ENCODE measurements at places on chromosomes 16 and 17.
A peak's percentile ranks its signal among the peaks of the same experiment; 100 is the strongest.

DNA sequence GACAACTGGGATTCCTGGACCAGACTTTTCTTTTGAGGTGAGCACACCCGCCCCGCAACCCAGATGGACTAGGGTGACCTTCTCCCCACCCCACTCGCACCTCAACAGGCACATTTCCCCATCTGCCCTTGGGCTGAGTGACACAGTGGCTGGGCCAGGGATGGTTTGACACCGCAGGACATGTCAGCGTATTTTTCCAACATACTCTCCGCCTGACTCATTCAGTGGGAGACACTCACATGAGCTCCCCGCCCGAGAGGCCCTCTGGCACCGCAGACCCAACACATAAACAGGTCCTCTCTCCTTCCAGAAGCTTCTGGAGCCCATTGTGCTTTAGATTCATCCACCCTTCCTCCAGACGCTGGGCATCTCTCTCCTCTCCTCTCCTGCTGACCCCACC, 69.4 kb downstream of the ZDHHC7 start:
- no peak for DNase-seq

- peak; percentile 26 for DNase-seq
Observed at GRCh38 chr17:38444151-38444550, 15.9 kb downstream of the ARHGAP23 start.

GRCh38 chr16:89036776-89037175, 56.9 kb upstream of the ACSF3 start:
- DNase-seq, result no peak

- DNase-seq, result no peak
Observed at GRCh38 chr16:85206472-85207356, 94.4 kb upstream of the CIBAR2 start.

DNA sequence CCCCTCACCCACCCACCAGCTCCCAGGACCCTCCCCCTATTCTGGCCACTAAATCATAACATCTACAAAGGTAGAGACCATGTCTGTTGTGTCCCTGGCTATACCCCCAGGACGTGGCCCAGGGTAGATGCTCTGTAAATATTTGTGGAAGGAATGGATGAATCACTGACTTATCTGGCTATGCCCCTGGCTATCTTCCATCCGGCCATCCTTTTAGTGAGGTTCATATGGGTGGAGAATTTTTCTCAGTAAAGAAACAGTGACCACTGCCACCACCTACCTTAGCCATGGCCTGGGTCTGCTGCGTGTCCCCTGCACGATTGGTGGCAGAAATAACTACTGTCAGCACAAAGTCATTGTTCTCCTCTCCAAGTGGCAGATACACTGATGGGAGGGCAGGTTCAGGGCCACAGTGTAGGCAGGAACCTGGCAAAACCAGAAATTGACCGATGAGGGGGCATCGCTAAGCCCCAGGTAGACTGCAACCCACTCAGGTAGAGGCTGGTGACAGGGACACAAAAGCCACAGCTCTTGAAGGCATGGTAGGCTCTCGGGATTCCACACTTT, 63.1 kb upstream of the BCO1 start:
- no peak for DNase-seq

DNA sequence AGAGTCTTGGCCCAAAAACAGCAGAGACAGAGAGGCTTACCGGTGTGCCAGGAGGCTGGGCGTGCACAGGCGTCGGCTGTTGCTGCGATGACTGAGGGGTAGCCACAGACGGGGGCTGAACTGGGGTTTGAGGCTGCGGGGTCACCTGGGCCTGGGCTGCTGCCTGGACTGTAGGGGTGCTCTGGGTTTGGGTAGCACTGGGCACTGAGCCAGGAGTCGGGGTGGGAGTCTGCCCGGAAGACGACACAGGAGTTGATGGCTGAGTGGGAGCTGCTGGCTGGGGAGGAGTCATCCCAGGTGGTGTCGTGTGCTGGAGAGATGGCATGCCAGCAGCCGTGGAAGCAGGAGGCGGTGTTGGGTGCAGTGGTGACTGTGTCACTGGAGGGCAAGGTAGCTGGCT, 53.2 kb upstream of the TRAP1 start:
- no peak for DNase-seq

DNA sequence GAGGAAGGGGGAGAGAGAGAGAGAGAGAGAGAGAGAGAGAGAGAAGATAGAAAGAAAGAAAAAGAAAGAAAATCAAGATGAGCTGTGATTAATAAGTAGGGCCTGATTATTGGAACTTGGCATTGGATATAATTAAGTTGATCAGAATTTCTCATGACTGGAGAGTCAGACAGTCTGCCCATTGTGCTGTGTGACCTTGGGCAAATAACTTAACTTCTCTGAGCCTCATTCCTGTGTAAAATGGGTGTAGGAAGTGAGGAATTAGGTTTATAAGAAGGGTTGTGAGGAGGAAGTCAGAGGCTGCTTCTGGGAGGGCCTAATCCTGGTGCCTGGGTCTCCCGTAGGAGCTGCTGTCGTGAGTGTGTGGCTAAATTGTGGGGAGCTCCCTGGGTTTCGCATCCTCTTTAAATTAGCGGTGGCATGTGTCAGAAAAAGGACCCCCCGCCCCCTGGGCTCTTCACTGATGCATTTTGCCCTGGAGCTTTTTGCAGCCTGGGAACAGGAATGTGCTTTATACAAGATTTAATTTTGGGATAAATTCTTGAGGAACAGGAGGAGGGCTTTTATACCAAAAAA, 76.0 kb downstream of the CMIP start:
- no peak for DNase-seq

GRCh38 chr17:45172541-45173286, 11.0 kb downstream of the HEXIM2 start:
- DNase-seq, result no peak

DNA sequence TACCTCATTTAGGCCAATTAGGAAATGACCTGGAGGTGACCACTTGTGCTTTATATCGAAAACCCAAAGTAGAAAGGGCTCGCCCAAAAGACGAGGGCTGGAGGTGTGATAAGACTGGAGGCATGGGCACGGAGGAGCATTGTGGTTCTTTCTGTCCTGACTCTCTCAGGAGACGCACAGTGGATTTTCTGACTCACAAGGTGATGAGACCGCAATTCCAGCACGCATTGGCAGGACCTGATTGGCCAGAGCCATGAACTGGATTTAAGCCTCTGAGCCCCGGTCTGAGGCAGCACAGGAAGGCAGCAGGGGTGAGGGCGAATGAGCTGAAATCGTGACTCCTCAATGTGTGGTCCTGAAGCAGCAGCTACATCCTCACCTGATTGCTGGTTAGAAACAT, 559.1 kb upstream of the SALL1 start:
- DNase-seq, result no peak

DNA sequence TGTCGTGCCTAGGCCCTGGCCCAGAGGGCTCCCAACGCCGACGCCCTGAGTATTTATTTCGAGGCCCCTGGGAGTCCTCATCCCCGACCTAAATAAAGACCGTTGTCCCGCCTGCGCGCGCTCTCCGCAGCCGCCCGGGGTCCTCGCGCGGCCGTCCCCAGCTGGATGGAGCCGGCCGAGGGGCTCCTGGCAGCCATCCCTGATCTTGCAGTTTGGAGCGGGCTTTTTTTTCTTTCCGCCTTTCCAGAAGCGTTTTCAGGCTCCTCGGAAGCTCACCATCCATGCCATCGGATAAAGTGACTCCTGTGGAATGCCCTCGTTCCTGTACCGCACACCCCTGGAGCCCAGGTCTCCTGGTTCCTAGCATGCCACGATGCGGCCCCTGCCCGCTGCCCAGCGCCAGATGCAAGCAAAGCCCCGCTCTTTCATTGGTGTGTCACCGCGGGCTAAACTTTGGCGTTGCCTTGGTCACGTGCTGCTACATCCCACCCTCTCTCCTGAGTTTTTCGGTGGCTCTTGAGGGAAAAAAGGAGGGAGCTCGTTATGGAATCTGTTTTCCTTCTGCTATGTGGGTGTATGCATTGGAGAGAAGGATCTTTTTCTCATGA, 716 bp downstream of the TMEM94 start:
- no peak for DNase-seq

DNA sequence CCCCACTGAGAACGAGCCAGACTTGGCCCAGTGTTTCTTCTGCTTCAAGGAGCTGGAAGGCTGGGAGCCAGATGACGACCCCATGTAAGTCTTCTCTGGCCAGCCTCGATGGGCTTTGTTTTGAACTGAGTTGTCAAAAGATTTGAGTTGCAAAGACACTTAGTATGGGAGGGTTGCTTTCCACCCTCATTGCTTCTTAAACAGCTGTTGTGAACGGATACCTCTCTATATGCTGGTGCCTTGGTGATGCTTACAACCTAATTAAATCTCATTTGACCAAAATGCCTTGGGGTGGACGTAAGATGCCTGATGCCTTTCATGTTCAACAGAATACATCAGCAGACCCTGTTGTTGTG, 631 bp downstream of the BIRC5 start:
- no peak for DNase-seq

GRCh38 chr16:81313701-81314602, 810 bp upstream of the GAN start:
- no peak for DNase-seq

DNA sequence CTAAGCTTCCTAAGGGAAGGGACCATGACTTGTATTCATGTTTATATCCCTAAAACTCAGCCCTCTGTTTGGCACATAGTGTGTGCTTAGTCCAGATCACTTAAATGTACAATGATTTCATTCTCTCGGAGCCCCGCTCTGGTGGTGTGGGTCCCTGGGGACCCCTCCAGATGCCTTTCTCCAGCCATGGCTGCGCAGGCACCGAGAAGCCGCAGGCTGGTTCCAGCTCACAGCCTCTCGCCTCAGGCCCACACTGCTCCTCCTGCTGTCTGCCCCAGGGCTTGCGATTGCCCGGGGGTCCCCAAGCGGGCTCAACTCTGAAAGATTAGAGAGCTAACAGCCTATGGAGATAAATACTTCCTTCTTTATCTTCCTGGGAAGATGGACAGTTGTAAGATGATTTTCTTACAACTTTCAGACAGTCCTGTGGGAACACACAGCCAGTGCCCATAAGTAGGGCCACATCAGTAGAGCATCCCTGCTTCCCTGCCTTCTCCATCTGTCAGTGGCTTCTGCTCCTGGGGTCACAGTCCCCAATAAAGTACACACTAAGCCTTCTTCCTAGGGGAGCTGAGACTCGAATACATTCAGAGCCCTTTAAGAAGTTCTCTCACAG, 66.2 kb downstream of the CENPV start:
- DNase-seq, result no peak

- no peak for DNase-seq
Observed at GRCh38 chr16:84214451-84215066, 23.6 kb downstream of the ADAD2 start.

GRCh38 chr17:61053469-61053868, 346.2 kb upstream of the TBX2 start:
- no peak for DNase-seq

DNA sequence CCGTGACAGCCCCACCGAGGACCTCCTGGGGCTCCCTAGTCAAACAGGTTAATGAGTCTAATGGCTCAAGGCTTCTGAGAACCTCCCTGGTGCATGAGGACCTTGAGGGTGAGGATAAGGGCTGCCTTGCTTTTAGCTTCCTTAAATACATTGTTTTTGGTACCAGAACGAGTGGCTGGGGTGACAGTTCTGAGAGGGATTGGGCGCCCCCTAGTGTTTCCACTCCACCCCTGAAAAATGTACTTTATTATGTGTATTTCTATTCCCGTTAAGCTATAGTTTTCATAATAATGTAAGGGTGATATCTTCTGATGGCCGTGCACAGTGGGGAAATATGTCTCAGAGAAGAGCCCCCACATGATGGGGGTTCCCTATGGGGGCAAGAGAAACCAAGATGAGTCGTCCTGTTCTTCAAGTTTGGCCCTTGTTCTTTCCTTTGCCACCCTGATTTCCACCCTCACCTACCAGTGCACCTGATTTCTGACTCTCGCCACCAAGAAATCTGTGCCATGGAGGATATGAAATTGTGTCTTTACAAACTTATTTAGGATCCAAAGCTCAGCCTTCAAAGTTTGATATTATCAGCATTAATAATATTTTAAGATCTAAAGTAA, 14.5 kb upstream of the VWA3A start:
- peak; percentile 53 for DNase-seq

GRCh38 chr17:75390982-75391381, 14.5 kb downstream of the GRB2 start:
- DNase-seq, result no peak

- no peak for DNase-seq
Observed at GRCh38 chr17:70168044-70168976, 1.0 kb upstream of the KCNJ2 start.

- no peak for DNase-seq
Observed at GRCh38 chr16:24689128-24689527, 40.3 kb upstream of the TNRC6A start.

DNA sequence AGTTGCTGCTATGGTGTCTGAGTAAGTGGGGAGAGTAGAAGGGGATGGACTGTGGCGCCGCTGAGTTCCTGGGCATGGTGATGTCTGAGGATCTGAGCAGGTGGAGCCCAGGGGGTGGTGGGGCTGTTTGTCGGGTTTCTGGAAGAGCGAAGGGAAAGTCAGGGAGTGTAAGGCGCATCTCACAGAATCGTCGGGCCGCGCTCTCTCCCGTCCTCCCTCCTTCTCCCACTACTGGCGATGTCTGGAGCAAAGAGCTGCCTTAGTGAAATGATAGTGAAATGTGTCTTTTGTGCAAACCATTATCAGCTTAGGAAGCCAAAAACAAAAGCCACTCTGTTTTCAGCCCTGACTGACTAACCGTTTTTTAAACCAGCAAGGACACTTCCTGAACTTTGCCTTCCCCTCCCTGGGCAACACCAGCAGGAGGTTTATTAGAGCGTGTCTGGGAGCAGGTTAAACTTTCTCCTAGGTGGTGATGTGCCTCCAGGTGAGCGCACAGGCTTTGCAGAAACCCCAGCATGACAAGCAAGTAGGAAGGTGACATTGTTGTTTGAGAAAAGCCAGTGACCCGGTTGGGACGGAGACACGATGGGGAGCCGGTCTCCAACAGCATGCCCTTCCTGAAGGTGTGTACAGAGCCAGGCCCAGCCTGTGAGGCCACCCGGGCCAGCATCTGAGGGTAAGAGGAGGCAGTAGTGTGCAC, 49.1 kb downstream of the RAB11FIP3 start:
- DNase-seq, result no peak

- DNase-seq, result no peak
Observed at GRCh38 chr16:4936991-4937781, at the start of gene PPL. Gene PPL, minus strand, starts transcription at chr16:4937148. Its CDS starts 103 bp downstream, at chr16:4937045.

- DNase-seq, result no peak
Observed at GRCh38 chr17:31052187-31052889, 42.4 kb upstream of the NF1 start.

- DNase-seq, result no peak
Observed at GRCh38 chr17:3896108-3896967, 3.5 kb upstream of the CAMKK1 start.

DNA sequence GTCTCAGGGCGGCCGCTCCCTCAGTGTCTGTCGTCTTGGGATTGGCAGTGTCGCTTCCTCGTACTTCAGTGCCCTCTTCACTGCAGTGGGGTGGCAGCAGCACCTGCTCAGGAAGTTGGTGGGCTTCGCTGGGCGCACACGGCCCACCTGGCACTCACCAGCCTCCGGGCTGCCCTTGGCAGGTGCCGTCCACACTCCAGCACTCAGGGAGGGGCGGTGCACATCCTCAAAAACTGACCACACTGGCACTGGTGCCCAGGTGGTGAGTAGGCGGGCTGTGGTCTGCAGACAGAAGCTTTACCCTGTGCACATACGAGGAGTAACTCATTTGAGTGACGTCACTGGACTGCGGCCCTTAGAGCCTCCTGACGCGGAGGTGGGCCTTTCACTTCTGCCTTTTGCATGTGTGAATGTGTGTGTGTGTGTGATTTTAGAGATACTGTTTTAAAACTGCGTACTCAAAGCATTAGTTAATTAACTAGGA, 94.6 kb downstream of the BANP start:
- DNase-seq, result no peak

GRCh38 chr17:7184091-7184488, 4.9 kb upstream of the ASGR1 start:
- no peak for DNase-seq

- no peak for DNase-seq
Observed at GRCh38 chr17:79983456-79983855, 52.2 kb downstream of the TBC1D16 start.
